ENCODE measurements at places on chromosomes 11 and 22.

DNA sequence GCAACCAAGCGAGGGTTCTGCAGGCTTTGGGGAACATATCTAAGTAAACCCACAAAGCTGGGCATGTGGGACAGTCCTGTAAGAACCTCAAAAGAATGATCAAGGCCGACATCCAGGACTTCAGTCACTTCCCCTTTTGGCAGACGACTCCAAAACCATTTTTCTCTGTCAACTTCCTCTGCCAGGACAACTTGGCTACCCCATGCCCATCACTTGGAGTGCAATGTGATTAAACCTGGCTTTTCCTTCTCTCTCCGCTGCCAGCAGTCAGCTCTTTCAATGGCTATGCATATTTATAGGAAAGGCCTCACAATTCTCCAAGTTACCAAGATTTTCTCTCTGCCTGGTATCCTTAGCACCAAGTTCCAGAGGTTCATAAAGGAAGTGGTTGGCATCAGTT is 78.9 kb downstream of the C11orf58 start:
- DNase-seq: no peak

DNA sequence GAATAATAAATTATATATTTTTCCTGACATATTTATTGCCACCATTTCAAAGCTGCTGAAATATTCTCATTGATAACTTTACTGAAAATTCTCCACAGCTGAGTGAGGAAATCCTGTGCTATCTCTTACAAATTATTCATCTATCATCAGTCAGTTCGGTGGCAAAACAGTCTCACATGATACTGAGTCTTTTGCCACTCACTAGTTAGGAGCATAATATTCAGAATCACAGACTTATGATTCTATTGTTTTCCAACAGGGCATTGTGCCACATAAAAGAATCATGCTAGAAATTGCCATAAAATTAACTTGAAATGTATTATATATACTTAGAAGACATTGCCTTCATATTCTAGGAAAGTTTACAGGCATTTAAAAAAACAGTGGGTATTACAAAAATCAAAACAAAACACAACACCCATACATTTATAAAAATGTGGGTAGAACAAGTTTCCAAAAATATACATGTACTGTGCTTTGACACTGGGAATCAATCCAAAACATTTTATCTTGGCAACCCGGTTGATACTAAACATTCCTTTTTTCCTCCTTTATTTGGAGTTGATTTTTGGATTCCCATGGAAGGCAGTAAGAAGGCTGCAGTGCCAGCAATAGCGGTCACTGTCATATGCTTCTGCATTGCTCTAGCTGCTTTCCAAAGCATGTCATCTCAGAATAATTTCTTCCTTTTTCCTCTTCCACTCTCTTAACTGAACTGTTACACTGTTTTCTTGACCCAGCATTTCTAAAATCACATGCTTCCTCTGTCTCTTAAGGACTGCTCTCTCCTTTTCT is 42.5 kb downstream of the ATG16L2 start:
- DNase-seq: no peak

GRCh38 chr11:24587635-24588034 is 90.8 kb downstream of the LUZP2 start:
- no peak for DNase-seq

DNA sequence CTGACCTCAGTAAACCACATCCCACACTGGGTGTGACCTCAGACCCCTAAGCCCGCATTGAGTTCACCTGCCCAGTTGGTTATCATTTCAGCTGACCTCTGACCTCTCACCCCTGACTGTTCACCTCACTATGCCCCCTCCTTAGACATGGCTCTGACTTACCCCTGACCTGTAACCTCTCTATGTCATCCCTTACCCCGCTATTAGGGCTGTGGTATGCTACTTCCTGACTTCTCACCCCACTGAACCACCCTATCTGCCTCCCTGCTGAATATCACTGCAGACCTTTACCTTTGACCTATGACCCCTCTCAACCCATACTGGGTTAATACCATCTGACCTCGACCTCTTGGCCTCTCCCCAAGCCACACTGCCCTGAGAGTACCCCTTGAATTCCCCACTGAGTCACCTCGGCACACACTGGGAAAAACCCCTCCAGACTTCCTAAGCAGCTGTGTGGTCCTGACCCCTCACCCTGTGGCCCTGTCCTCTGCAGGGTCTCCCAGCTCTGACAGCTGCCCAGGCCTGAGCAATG is 8.3 kb downstream of the PLCB3 start:
- DNase-seq: no peak
